ENCODE measurements at places on chromosomes 4 and X.

DNA sequence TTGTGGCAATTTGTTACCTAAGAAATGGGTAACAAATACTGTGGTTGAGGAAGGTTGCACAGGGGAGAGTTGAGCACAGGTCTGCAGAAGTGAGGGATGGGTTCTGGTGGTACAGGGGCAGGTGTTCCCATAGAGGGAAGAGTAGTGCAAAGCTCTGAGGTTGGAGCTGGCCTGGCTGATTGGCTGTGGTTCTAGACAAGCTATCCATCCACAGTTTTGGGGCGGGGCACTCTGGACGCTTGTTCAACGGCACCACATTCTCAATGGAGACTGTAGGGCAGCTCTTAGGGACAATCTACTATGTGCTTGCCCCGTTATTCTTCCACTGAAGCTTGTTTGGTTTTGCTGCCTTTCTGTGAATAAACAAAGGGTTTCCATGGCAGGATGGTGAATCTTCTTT lies 35.4 kb downstream of the NAT8L start:
- DNase-seq = no peak

DNA sequence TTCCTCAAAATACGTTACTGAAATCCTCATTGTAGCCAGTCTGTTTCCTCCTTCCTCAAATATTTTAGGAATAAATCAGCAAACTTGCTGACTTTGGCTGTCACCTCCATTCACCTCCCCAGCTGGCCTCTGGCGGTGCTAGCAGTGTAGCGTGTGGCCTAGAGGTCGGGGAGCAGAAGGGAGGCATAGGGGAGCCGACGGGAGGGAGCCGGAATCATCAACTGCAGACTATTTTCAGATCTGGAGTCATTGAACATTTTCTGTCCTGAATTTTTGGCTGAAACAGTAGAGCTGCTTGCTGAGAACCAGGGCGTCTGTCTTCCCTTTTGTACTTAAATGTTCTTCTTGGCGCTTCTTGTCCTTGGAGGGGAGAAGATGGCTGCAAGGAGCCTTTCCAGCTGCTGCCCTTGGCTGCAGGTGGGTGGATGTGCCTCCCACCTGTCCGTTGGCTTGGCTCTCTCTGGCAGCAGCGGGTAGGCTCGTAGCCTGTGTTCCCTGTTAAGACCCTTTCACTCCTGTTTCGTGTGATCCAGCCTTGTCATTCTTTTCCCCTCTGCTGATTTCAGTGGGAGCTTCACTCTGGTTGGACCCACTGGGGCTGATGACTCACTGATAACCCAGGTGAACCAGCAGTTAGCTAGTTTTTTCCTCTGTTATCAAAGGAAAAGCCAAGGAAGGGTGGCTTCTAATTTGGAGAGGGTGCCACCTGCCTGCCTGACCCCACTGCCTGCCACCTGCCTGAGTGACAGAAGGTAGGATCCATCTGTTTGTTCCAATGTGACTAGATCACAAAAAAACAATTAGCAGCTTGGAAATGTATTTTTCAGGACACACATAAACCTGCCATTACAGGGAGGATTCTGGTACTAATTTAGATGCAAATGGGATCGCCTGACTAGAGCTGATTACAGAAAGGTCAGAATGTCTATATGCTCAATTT lies 135.9 kb downstream of the GATB start:
- no peak for DNase-seq

GRCh38 chrX:110924871-110925270 lies 129.3 kb upstream of the CHRDL1 start:
- no peak for DNase-seq

GRCh38 chrX:137052643-137053235 lies 18.9 kb upstream of the GPR101 start:
- DNase-seq = no peak

GRCh38 chr4:185624259-185624589 lies 88.9 kb upstream of the PDLIM3 start:
- DNase-seq = no peak

DNA sequence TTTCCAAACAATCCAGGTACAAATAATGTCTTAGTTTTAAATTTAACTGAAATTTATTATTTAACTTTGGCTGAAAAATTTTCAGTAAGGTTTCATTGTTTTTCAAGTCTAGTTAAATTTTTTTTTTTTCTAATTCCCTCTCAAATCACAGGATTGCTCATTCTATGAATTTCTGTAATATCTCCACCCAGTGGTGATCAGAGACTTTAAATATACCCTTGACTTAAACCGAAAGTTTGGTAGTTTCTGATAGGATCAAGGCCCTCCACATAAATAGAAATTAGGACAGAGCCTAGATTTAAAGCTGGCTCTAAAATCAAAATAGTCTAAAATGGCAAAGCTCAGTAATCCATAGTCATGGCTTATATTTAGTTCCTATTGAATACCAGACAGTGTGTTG lies 175.4 kb downstream of the TBCK start:
- no peak for DNase-seq

DNA sequence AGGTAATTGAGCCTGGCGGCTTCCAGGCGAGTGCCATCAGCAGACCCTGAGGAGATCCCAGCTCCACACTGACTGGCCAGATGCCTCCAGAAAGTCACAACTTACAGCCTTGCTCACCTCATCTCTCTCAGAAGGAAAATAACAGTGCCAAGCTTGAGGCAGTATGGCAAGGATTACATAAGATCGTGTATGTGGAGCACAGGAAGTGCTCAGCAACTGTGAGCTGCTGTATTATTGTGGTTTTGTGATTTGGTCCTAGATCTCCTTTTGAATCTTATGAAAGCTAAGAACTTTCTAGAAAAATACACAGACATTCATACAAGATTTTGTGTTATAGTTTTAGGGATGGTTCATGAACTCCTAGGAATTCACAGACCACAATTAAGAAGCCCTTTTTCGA lies 14.0 kb downstream of the RASL11B start:
- DNase-seq = no peak

DNA sequence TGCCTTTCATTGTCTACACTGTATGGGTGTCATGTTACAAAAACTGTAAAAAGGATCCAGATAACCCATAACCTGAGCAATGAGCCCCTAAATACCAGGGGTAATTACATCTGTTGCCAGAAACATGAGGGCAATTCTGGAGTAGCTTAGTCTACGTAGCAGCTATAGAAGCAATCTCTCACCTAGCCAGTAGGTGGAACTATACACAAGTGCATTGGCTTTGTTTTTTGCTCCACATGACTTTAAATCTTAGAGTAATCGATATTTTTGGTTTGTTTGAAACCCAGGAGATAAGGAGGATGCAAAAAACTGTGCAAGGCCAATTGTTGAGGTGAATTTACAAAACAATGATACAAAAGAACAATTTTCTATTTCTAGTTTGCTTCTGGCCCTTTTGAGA lies 57.5 kb downstream of the GPR82 start:
- DNase-seq = no peak

DNA sequence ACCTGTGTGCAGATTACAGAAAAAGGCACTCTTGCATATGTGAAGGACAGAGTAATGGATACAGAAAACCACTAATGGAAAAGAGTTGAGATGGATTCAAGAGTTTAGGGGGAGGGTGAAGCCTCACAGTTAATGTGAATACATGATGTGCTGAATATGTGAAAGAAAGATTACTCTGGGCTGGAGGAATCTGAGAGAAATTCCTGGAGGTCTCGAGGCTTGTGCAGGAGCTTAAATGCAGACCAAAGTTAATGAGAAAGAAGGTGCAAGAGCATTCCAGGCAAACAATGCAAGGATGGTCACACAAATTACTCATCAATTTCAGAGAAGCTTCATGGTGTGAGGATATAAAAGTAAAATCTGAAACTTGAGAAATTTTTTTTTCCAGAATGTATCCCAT lies 768.8 kb downstream of the STPG2 start:
- DNase-seq = no peak
